ENCODE measurements at places on chromosomes 1 and 21. TPM values are rescaled to one million over a fixed set of nuclear protein-coding genes. Genes with fewer than 3 reads are reported as not detected.
A peak's percentile ranks its signal among the peaks of the same experiment; 100 is the strongest.

GRCh38 chr1:183600634-183601033, 10.4 kb upstream of the NCF2 start:
- peaks cover 9% of the 10 kb centered on the region for H3K4me1 ChIP-seq
- no peaks in the 10 kb centered on the region for H3K36me3 ChIP-seq
- H3K27ac ChIP-seq, result peak overlapping the region; percentile 39
- DNase-seq, result peak; percentile 29

GRCh38 chr1:80582980-80583379, 1217.8 kb upstream of the ADGRL2 start:
- no peak overlapping the region for H3K4me3 ChIP-seq
- DNase-seq, result no peak
- H3K27ac ChIP-seq, result no peak overlapping the region
- no peaks in the 10 kb centered on the region for H3K36me3 ChIP-seq

Gene GJC2
- total RNA-seq, result 3.4 TPM

DNA sequence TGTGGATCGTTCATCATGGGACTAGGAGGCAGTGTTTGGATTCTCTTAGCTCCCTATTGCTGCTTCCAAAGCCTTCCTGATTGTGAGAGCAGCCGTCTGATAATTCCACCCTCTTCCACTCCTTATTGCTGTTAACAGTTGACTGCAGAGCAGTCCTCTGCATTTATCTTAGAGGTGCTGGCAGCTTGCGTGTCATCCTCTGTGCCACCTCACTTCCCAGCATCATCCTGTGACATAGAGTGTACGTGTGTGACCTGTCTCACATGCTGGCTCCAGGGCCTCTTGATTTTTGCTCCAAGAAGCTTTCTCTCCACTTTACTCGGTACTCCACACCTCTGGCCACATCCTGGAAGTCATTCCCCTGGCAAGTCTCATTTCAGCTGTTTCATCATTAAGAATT, 53.0 kb upstream of the DYNLT5 start:
- DNase-seq, result no peak
- no peak overlapping the region for H3K27ac ChIP-seq
- no peaks in the 10 kb centered on the region for H3K27me3 ChIP-seq
- H3K4me1 ChIP-seq, result peaks cover 25% of the 10 kb centered on the region
- H3K4me3 ChIP-seq, result no peak overlapping the region

Gene MAP3K6
- 26.2 TPM for total RNA-seq

Gene NCAM2
- not detected for total RNA-seq

- DNase-seq, result no peak
- no peak overlapping the region for H3K27ac ChIP-seq
- H3K4me1 ChIP-seq, result peaks cover 8% of the 10 kb centered on the region
- H3K27me3 ChIP-seq, result no peaks in the 10 kb centered on the region
- 0 out of 2 replicates have a peak, but pooled peaks cover 6% of the 10 kb centered on the region for H3K36me3 ChIP-seq
Measured at GRCh38 chr1:1752636-1753606, 25.3 kb downstream of the NADK start.

Gene GRIK1
- total RNA-seq, result not detected

Gene S100A16
- 226 TPM for total RNA-seq

Gene RHD
- not detected for total RNA-seq

DNA sequence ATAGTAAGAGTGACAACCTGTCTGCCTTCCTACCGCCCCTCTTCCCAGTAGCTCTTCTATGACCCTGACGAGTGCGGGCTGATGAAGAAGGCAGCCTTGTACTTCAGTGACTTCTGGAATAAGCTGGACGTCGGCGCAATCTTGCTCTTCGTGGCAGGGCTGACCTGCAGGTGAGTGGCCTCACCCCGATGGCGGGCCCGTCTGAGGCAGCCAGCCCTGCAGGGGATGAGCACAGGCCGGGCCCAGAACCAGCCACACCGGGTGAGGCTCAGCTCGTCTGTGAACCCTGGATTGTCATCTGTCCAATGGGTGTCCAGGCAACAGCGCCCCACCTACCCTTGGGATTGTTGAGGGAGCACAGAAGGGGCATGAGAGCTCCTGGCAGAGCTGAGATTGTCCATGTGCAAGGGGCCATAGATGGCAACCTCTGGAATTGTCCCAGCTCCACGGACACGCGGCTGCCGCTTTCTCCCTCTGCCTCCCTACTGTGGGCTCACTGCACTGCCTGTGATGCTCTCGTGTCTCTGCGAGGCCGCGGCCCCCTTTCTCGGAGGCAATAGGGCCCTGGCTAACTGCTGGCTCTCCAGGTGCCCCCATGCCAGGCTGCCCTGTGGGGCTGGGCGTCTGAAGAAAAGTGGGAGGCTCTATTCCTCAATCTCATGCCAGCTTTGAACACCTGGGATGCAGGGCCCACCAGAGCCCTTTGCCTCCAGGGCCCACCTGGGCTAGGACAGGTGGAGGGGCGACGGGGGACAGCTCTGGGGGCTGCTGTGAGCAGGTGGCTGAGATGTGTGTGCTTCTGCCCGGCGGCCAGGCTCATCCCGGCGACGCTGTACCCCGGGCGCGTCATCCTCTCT, 50.0 kb upstream of the LRRC3 start:
- no peaks in the 10 kb centered on the region for H3K27me3 ChIP-seq
- H3K4me3 ChIP-seq, result no peak overlapping the region
- H3K36me3 ChIP-seq, result no peaks in the 10 kb centered on the region
- H3K4me1 ChIP-seq, result no peaks in the 10 kb centered on the region
- no peak overlapping the region for H3K27ac ChIP-seq

- H3K27ac ChIP-seq, result no peak overlapping the region
- 0 out of 2 replicates have a peak, but pooled peaks cover 9% of the 10 kb centered on the region for H3K4me1 ChIP-seq
- DNase-seq, result no peak
- no peaks in the 10 kb centered on the region for H3K27me3 ChIP-seq
- no peak overlapping the region for H3K4me3 ChIP-seq
Measured at GRCh38 chr1:119978018-119978505, 81.7 kb upstream of the ADAM30 start.

Gene TIMM17A
- total RNA-seq, result 60.4 TPM

Gene CFAP141
- not detected for total RNA-seq

DNA sequence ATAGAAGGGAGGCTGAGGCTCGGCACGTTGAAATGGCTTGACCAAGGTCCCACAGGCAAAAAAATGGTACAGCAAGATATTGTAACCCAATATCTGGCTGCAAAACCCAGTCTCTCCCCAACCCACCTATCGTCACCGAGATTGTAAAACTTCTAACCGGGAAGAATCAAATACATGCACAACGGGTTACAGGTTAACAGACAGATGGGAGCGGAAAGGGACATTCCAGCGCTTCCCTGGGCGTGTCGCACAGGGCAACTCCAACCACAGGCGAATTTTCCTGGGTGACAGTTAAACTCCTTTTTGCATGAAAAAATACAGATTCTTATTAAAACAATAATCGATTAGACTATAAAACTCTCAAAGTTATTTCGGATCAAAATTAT, 31.8 kb upstream of the JUN start:
- DNase-seq, result peak; percentile 81
- H3K4me1 ChIP-seq, result peaks cover 67% of the 10 kb centered on the region
- H3K27ac ChIP-seq, result peak overlapping the region; percentile 99
- peak overlapping the region; percentile 83 for H3K4me3 ChIP-seq
- no peaks in the 10 kb centered on the region for H3K36me3 ChIP-seq

Gene ZBTB37
- 8.3 TPM for total RNA-seq

GRCh38 chr21:39637971-39638240, 25.2 kb downstream of the B3GALT5 start:
- H3K27me3 ChIP-seq, result peaks cover 65% of the 10 kb centered on the region
- no peak overlapping the region for H3K4me3 ChIP-seq
- DNase-seq, result no peak

Gene RASAL2
- 47.8 TPM for total RNA-seq

DNA sequence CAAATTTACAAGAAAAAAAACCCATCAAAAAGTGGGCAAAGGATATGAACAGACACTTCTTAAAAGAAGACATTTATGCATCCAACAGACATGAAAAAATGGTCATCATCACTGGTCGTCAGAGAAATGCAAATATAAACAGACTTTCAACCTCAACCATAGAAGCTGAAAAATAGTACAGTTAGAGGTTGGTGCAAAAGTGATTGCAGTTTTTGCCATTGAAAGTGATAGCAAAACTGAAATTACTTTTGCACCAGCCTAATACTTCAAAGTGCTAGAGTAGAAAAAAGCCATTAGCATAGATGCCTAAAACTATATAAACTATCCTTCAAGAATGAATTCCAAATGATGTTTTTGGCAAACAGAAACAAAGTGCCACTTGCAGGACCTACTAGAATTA, 365.8 kb upstream of the DPYD start:
- H3K36me3 ChIP-seq, result no peaks in the 10 kb centered on the region
- no peaks in the 10 kb centered on the region for H3K27me3 ChIP-seq
- H3K4me3 ChIP-seq, result no peak overlapping the region
- no peaks in the 10 kb centered on the region for H3K4me1 ChIP-seq
- H3K27ac ChIP-seq, result no peak overlapping the region

All from PC-9 (cell line).